ENCODE measurements at places on chromosomes 5 and 9.

DNA sequence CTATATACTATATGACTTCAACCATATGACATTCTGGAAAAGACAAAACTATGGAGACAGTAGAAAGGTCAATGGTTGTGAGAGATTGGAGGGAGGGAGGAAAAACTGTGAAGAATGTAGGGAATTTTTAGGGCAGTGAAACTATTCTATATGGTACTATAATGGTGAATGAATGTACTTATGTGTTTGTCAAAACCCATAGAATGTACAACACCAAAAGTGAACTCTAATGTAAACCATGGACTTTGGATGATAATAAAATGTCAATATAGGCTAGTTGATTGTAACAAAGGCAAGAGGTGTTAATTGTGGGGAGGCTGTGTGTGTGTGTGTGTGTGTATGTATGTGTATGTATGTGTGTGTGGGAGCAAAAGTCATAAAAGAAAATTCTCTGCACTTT lies 10.8 kb upstream of the STOM start:
- peak; percentile 32 for DNase-seq

GRCh38 chr9:92986176-92987119 lies 39.1 kb downstream of the FGD3 start:
- no peak for DNase-seq

- no peak for DNase-seq
Measured at GRCh38 chr5:88818296-88818695, 64.7 kb downstream of the MEF2C start.

- no peak for DNase-seq
Measured at GRCh38 chr5:18003312-18003711, 369.1 kb downstream of the TAF11L14 start.

- DNase-seq = no peak
Measured at GRCh38 chr9:27715651-27716050, 142.4 kb upstream of the C9orf72 start.

- DNase-seq = peak; percentile 27
Measured at GRCh38 chr9:77847059-77847499, 184.5 kb downstream of the GNAQ start.

GRCh38 chr9:4563105-4563504 lies 72.8 kb downstream of the SLC1A1 start:
- no peak for DNase-seq

- no peak for DNase-seq
Measured at GRCh38 chr9:116494815-116495634, 192.1 kb upstream of the TRIM32 start.

GRCh38 chr9:133089271-133089671 lies 27.5 kb downstream of the CEL start:
- no peak for DNase-seq

- DNase-seq = no peak
Measured at GRCh38 chr5:34859253-34859652, 20.3 kb downstream of the TTC23L start.

DNA sequence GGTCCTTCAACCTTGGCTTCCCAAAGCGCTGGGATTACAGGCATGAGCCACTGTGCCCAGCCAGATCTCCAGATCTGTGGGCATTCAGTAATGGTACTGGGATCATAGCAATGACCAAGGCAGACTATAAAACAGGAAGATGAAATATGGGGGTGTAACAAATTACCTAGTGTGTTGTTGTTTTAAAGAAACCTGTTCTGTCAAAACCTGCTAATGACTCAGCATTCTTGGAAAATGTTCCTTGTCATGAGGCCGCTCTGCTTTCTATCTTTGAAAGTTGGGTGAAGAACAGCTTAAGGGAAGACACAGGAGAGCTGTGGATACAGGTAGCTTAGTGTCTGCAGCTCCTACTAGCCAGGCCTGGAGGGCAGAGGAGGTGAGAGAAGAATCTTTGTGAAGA lies 19.4 kb downstream of the TARS1 start:
- DNase-seq = no peak

DNA sequence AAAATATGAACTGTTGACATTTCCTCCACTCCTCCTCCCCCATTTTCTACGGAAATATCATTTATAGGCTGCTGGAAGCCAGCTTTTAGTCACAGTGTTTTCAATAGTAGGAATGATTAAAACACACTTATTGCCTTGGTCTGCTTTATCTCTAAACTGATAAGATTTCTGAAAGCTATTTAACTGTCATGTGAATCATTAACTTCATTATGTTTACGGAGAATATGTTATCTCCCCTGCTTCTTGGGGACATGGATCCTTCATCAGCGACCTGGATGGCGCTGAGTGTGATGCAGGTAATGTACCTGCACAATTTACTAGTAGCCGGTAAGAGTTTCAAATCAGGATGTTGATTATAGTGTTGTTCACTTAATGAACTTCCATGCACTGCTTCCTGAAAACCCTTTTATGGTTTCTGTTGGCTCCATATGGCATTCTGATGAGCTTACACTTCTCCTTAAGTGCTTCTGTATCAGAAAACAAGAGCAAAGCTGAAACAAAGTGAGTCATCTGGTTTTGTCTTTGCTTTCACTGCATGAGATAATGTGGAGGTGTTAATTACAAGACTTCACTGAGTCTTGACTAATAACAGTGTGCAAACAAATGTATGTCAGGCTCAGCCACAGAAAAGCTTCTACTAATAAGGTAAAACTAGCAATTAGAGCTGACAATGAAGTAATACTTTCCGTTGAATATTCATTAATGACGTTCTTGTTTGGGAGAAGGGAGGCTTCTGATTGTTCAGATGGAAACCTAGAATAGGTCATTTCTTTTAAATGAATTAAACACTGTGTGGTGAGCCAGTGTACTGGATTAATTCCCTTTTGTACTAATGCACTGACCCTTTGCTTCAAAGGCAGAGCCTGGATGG lies 162.4 kb upstream of the ZNF608 start:
- peak; percentile 76 for DNase-seq

DNA sequence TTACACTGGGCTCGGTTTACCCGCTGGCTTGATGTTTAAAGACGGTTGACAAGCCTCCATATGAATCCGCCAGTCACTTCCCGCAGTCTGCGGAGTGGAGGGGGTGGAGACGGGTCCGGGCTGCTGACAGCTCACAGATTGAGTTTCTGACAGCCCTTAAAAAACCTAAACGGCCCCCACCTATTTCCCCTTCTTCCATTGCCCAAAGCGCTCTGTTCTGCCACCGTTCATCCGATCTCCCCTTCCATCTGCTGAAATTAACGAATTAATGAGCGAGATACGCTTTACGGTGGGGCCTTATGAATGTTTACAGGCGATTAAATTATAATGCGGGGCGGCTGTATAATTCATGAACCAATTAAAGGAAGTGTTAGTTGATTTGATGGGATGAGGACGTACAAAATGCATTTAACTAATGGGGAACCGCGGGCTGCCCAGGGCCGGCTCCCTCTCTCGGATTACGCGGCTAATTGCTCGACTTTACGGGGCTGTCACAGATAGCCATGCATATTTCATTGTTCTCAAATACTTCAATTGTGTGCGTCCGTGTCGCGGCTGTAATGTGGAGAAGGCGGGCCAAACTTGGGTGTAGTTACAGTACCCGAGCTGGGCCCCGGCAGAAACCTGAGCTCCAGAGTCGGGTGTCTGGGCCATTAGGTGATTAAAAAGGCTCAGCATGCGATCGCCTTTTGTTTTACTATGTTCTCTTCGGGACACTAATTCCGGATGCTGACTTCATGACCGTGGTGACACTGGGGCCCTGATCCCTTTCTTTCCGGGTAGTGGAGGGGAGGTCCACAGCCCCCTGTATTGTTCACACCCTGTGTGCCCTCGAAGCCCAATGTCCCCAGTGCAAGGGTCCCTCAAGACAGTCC lies 74.9 kb downstream of the GTF3C4 start:
- no peak for DNase-seq

GRCh38 chr9:110575169-110575568 lies 4.4 kb downstream of the SVEP1 start:
- DNase-seq = no peak

GRCh38 chr5:33166522-33166921 lies 274.2 kb upstream of the TARS1 start:
- DNase-seq = no peak

DNA sequence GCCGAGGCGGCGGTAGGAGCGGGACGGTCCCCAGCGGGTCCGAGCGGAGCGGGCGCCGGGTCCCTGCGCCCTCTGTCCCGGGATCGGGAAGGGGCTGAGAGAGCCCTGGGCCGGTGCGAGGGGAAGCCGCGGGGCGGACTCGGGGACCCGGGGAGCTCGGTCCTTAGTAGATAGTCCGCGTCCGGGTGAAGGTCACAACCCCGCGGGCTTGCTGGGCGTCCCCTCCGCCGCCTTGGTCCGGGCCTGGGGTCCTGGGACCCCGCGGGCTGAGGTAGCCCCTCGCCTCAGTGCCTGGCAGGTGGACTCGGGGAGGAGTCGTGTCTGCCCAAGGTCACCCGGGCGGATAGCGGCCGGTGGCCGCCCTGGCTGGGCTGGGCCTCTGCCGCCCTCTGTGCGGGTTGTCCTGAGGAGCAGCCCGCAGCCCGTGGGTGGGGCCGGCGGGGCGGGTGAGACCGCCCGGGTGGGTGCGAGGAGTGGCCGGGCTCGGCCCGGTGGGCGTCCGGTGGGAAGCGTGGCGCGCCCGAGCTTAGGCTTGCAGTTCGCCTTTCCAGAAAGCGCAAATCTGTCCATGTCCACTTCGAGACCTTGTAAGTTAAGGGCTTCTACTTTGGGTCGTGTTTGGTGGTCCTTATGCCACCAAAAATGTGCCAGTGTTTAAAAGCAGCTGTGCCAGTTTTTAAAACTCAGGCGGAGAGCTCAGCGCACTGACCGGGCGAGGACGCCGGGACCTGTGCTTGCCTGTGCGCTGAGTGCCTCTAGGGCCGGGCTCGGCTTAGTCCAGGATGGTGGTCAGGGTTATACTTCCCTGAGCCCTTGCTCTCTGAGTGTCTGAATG lies 554 bp downstream of the SDHA start:
- DNase-seq = no peak

- DNase-seq = no peak
Measured at GRCh38 chr5:10580531-10581423, 16.9 kb downstream of the ANKRD33B start.

- peak; percentile 40 for DNase-seq
Measured at GRCh38 chr9:36450110-36450732, 50.2 kb upstream of the RNF38 start.

GRCh38 chr9:132551556-132551955 lies 30.9 kb upstream of the BARHL1 start:
- DNase-seq = no peak

GRCh38 chr9:36815566-36816348 lies 218.3 kb downstream of the PAX5 start:
- DNase-seq = no peak

DNA sequence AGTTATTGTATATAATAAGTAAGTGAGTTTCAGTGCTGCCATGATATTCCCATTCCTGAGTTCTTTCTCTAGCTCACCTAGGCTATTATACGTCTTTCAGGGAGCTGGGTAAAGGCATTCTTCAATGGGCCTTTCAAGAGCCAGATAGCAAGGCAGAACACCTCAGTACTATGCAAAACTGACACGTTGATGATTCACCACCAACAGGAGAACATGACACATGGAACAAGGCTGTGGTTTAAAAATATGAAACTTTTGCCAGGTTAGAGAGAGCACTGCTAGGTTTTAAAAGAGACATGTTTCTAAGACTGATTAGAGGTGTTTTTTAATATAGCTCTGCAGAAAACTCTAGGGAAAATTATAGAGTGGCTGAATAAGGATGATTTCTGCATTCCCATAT lies 95.9 kb downstream of the UGCG start:
- DNase-seq = peak; percentile 70

DNA sequence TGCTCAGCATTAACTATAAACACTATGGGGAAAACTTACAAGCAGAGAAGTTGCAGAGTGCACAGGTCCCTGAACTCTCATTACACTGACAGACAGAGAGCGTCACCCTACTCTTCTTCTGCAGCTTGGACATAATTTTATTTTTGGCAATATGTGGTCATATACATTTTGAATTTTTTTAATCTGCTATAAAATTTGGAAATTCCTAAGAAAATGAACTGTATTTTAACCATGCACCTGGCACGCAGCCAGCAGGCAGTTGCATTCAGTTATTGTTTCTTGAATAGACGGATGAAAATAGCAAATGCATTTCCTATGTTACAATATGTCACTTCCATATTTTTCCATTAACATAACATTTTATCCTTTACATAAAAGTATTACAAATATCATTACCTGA lies 100.2 kb downstream of the SLC25A46 start:
- no peak for DNase-seq
